Right cardiac atrium (tissue), 5 donors: ENCODE measurements at places on chromosomes 12 and 14. TPM values are rescaled to one million over a fixed set of nuclear protein-coding genes. Genes with fewer than 3 reads are reported as not detected.

- no peak for DNase-seq
These were observed 7.8 kb upstream of the NEK9 start for GRCh38 chr14:75134644-75135043.

The ARMH4 gene
- 8.8 TPM for total RNA-seq

- DNase-seq, result peak; percentile 94
These were observed 30.7 kb downstream of the PXN start for GRCh38 chr12:120234643-120235368.

DNA sequence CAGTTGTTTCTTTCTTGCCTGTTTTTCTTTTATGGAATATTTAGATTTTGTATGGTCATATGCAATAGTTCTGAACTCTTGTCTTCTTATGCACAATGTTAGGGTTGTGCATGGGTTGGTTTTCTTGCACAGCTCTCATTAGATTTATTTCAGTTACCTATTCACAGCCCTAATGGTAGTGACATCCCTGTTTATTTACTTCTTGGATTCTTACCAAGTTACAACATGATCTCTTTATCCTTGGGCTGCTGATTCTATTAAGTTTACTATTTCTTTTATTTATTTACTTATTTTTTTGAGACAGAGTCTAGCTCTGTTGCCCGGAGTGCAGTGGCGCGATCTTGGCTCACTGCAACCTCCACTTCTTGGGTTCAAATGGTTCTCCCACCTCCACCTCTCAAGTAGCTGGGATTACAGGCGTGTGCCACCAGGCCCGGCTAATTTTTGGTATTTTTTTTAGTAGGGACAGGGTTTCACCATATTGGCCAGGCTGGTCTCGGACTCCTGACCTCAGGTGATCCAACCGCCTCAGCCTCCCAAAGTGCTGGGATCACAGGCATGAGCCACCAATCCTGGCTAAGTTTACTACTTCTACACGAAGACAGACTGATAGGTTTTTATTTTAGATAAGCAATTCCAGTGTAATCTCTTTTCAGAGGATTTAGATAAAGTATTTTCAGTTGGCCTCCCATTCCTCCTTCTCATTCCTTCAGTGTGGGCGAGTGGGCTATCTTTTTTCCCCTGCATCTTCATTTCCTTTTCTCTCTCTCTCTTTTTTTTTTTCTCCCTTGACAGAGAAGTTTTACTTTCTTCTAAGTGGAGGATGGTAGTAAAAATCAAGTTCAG lies 395.1 kb upstream of the RGS6 start:
- DNase-seq, result no peak

DNA sequence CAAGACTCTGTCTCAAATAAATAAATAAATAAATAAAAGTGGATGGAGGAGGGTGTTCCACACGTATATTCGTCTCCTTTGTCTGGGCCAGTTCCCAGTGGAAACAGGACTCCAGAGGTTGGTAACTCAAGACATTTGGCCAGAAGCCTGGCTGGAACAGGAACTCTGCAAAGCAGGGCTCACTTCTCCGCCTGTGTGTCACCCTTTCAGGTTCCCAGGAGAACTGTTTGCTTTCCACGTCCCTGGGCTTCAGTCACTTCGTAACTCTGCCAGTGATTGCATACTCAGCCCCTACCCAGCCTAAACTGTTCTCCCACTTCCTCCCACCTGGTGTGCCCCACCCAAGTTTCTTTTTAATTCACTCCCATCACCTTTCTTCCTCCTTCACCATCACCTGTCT lies 7.0 kb upstream of the UBE2N start:
- DNase-seq, result no peak

GRCh38 chr14:37603688-37604251 lies 8.3 kb downstream of the TTC6 start:
- DNase-seq, result no peak

DNA sequence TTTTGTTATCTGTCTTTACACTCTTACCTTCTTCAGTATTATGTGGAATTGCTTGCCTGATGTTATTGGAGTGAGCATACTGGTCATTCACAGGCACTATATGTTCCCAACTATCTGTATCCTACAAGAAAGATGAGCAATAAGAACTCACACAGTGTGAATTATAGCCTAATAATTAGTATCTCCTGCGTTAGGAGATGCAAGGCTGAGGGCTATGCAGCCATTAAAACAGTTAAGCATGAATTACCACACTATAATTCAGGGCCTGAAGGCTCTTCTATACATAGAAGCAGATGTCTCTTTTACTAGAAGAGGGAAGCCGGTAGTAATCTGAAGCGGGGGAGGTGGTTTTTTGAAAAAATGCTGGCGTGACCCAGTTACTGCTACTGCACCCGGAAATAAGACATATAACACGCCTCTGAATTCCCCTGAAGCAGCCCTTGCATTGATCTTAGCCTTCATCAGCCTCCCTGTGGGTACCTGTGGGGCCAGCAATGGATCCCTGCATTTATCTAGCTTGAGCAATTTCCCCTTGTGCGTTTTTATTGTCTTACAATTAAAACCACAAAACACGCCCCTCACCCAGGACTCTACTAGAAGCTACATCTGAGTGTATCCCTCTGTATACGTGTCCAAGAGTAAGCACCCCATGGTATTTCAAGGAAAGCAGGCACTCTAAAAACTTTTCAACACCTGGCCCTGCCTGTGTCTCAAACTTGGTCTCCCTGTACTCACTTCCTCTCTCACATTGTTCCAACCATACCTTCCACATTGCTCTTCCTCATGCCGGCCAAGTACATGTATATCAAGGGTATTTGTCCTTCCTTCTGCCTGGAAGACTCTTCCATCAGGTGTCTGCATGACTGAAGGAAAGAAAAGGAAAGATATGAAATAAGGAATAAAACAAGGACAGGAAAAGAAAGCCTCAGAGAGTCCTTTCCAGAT lies 210.9 kb upstream of the ARID2 start:
- DNase-seq, result no peak

- DNase-seq, result no peak
These were observed 64.1 kb downstream of the E2F7 start for GRCh38 chr12:77001276-77001675.

The GPR132 gene
- total RNA-seq, result 0.76 TPM

- DNase-seq, result no peak
These were observed 7.0 kb downstream of the TNS2 start for GRCh38 chr12:53056901-53057300.

GRCh38 chr14:68219407-68219806 lies 399.8 kb downstream of the RAD51B start:
- no peak for DNase-seq

GRCh38 chr12:10392394-10392930 lies 2.6 kb upstream of the KLRK1 start:
- DNase-seq, result peak; percentile 75

GRCh38 chr12:104581005-104581570 lies 124.3 kb downstream of the CHST11 start:
- DNase-seq, result no peak

The MORN3 gene
- 0.14 TPM for total RNA-seq

The RIMBP2 gene
- not detected for total RNA-seq

DNA sequence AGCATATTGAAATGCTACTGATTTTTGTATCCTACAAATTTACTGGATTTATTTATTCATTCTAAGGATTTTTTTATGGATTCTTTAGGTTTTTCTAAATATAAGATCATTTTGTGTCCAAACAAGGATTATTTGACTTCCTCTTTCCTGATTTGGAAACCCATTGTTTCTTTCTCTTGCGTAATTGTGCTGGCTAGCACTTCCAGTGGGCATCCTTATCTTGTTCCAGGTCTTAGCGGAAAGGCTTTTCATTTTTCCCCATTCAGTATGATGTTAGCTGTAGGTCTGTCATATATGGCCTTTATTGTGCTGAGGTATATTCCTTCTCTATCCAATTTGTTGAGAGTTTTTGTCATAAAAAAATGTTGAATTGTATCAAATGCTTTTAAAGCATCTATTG lies 57.2 kb upstream of the RHOJ start:
- DNase-seq, result no peak
